ENCODE measurements at places on chromosomes 12 and 14. TPM values are rescaled to one million over a fixed set of nuclear protein-coding genes. Genes with fewer than 3 reads are reported as not detected.
A peak's percentile ranks its signal among the peaks of the same experiment; 100 is the strongest.

GRCh38 chr12:124464062-124464461 is 103.3 kb downstream of the NCOR2 start:
- DNase-seq, result no peak

DNA sequence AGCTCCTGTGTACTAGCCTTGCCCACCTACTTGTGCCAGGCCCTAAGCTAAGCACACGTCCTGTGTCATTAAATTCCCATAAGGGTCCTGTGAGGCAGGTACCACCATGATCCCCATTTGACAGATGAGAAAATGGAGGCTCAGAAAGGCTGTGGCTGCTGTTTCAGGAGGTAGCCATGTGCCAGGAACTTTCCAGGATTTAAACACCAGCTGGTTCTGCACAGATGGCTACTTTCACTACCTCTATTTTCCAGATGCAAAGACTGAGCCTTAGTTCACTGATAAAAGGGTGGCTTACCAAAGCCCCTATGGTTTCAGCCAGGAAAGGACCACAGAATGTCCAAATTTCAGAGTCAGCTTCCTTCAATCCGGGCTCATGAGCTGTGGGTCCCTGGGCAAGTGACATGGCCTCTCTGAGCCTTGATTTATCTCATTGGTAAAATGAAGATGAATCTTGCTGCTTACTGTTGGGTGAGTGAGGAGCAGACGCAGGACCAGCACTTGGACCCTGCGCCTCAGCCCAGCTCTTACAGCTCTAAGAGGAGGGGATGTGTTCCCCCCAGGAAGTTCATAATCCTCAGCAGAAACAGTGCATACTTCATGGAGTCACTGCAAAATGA is 23.5 kb downstream of the CMKLR1 start:
- DNase-seq, result no peak

- DNase-seq, result peak; percentile 41
Observed at GRCh38 chr12:54142114-54142475, 46.7 kb downstream of the SMUG1 start.

- DNase-seq, result no peak
Observed at GRCh38 chr12:2548081-2548480, 246.7 kb upstream of the FKBP4 start.

- DNase-seq, result no peak
Observed at GRCh38 chr14:94494085-94494484, 15.2 kb downstream of the SERPINA12 start.

DNA sequence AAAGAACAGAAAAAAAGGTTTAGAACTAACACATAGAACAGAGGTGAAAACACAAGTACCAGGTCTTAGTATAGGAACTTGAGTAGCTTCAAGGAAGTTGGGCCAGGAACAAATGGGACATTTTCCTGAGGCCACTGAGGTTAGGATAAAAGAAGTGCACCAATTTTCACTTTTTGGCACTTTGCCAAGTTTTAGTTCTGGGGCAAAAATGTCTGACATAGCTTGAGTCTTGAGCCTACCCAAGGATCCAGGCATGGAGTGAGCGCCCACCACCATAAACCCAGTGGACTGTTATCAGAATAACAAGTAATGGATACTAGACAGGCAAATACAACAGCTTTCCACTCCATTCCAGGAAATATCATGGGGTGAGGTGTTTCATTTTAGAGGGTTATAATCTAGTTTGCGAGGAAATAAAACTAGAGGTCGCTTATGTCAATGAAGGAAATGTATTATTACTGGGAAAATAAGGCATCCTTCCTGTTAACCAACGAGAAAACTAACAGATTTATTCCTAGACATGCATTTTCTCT is 199.7 kb upstream of the HMGA2 start:
- DNase-seq, result no peak

Gene CFAP54
- 11.3 TPM for total RNA-seq

DNA sequence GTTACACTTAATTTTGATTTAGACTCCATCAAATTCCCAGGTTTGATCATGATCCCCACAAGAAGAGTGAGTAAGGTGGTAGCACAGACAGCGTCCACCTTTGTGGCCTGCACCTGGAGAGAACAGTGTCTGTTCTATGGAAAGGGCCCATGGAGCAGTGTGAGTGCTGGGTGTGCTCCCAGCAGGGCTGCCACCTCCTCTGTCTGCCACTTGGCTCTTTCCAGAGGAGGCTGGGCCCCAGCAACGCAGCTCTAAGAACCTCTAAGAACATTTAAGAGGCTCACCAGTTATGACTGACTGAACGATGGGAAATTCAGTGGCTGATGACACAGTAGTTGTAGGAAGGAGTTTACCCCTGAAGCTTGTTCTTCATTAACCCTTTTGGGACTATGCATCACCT is 17.3 kb downstream of the VDR start:
- DNase-seq, result no peak

Gene FAR2
- 1.6 TPM for total RNA-seq

Gene SERPINA5
- total RNA-seq, result 0.35 TPM

DNA sequence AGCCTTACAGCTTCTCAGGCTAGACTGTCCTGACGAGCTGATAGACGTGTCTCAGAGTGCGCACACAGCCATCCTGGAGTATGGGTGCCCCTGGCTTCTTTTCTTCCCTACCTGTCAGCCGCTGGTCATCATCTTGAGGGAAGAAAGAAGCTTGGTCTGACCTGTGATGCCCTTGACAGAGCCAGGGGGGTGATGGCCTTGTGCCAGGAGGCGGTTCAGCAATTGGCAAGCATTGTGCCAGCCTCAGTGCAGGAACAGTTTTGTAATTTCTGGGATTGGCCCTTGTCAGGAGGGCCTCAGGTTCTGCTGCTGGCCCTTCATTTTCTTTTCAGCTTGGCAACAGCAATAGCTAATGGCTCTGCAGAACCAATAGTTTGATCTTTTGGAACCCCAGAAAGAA is 80.1 kb downstream of the ADCK1 start:
- no peak for DNase-seq

DNA sequence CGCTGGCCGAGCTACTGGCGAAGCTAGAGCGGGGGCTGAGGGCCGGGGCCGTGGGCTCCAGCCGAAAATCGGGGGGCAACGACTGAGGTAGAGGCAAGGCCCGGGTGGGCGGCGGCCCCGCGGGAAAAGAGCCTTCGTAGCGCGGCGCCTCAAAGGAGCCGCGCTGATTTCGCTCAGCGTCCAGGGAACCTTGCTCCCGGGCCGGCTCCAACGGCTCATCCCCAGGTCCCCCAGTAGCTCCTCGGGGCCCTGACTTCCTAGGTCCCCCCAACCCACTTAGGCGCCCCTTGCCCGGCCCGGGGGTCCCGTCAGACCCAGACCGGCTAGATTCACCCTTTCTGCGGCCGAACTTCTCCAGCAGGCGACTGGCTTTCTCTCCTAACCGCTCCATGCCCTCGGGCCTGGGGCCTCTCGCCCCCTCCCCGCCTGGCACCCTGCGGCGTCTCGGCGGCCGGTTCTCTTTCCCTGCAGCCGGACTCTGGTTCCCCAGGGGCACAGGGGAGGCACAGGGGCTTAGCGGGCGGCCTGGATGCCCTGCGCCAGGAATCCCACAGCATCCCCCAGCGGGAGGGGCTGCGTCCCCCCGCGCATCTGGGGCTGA is 375 bp downstream of the AJUBA start:
- DNase-seq, result no peak

Gene DTX1
- total RNA-seq, result 0.35 TPM

Gene RTN1
- 0.05 TPM for total RNA-seq

- DNase-seq, result no peak
Observed at GRCh38 chr12:106675651-106676435, 93.0 kb downstream of the RFX4 start.

Gene KRT74
- not detected for total RNA-seq
